T47D (cell line): ENCODE measurements at places on chromosomes 5 and 9.

DNA sequence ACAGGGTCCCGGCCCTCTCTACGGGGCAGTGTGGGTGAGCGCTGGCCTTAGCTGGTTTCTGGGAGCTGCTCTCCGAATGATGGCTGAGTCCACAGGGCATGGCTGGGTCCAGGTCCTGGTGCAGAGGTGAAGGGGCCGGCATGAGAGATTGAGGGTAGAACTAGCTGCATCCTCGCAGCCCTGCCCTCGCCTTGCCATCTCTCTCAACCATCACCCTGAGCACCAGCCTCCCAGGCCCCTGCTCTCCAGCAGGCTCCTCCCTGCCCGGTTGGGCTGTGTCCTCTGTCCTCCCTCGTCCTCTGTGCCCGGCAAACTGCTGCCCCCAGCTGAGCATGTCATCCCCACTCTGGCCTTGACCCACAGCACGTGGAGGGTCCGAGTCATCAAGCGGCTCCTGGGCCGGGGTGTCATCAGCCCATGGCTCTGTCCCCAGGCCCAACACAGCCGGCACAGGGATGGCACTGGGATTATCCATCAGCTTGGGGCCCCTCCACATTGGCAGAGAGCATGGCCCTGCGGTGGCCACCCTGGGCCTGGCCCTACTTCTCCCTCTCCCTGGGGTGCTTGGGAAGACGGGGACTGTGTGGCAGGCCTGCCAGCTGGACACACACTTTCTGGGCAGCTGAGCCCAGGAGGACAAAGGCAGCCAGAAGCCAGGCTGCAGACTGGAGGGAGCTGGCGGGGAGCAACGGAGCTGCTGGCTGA lies 8.4 kb downstream of the FLT4 start:
- DNase-seq: no peak

- DNase-seq: no peak
Observed at GRCh38 chr9:121833061-121833460, 181.6 kb downstream of the DAB2IP start.

DNA sequence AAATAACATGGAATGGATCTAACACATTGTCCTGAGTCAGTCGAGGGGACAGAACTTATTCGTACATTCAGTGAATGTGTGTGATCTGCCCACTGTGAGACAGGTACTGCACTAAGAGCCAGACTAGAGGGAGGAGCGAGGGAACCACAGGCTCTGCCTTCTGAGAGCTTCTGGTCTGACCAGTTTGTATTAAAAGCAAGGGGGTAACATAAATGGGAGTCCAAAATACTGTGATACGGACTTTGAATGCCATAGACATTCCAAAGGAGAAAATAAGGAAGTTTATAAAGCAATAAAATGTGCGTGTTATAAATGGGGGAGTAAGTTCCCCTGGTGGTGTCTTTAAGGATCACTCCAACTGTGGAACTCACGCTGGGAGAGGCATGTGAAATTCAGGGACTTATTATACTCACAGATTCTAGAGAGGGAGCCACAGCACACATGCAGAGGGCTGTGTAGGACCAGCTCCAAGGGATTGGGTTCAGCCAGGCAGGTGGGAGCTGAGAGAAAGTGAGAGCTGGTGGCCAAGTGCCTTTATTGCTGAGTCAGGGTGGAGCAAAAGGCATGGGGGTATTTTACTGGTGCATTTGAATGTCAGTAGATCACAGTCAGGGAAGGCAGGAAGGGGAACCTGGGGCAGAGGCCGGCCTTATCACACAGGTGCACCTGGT lies 186.5 kb upstream of the WWC1 start:
- DNase-seq: no peak

- DNase-seq: peak; percentile 73
Observed at GRCh38 chr5:173324115-173325001, 3.9 kb downstream of the STC2 start.

- DNase-seq: no peak
Observed at GRCh38 chr9:17928768-17929167, 349.9 kb downstream of the SH3GL2 start.
